Endodermal cell (in vitro differentiated cells): ENCODE measurements at places on chromosomes 4 and X. TPM values are rescaled to one million over a fixed set of nuclear protein-coding genes. Genes with fewer than 3 reads are reported as not detected.

- no peak for DNase-seq
Measured at GRCh38 chr4:8427761-8428287, 12.7 kb downstream of the ACOX3 start.

DNA sequence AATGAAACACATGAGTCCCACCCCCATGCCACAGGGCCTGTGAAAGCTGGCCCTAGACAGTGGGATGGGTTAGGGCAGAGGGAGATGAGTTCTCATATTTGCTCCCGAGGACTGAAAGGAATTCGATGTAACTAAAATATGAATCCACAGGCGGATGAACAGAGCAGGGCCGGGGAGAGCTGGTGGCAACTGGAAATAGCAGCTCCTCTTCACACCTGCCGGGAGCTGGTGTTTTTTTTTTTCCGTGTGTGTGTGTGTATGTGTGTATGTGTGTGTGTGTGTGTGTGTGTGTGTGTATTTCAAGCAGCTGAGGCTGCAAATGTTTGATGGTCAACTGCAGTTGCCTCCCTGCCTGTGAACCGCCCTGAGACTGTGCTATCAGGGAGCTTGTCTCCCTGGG lies 115.1 kb upstream of the PSAPL1 start:
- no peak for DNase-seq

DNA sequence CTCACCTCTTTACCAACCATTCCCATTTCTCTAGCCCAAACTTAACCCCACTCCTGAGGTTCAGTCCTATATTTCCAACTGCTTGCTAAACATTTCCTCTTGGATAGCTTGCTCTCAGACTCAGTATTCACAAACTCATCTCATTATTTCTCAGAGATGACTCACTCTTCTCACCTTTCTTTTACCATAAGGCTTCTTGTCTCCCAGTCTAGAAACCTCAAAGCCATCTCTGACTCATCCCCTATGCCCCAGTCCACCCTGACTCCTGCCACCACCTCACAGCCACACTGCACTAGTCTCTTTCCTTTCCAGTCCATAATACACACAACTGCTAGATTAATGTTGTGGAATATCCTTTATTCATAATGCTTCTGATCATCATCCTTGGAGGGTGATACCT lies 4.8 kb downstream of the FRMPD3 start:
- peak; percentile 56 for DNase-seq

GRCh38 chr4:173317004-173317403 lies 17.2 kb downstream of the HMGB2 start:
- DNase-seq, result peak; percentile 72

GRCh38 chr4:27357283-27357682 lies 496.6 kb downstream of the STIM2 start:
- DNase-seq, result no peak

DNA sequence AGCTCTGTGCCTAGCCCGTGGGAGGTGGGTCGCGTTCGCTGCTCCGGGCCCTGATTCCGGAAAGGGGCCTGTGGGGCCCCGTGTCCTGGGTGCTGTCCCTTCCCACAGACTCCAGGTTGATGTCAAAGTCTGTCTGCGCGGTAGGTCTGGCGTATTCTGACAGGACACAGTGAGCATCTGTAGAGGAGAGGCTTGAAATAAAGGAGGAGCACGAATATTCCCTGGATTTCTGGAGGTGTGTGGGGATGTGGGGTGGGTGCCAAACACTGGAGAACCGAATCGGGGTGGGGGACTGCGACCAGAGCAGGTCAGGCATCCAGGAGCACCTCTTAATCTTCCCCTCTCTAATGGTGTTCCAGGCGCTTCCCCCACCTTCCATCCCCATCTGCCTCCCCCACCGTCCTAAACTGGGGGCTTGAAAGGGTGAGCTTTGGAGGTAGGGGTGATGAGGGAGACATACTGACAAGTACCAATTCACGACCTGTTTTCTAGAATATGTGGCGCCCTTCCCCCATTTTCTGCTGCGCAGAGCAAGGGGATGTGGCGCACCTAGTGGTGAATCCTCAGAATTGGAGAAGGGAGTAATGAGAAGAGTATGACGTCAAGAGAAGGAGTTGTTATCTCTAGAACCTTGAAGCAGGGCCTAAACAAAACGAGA lies 877 bp downstream of the GPRASP1 start:
- peak; percentile 66 for DNase-seq

DNA sequence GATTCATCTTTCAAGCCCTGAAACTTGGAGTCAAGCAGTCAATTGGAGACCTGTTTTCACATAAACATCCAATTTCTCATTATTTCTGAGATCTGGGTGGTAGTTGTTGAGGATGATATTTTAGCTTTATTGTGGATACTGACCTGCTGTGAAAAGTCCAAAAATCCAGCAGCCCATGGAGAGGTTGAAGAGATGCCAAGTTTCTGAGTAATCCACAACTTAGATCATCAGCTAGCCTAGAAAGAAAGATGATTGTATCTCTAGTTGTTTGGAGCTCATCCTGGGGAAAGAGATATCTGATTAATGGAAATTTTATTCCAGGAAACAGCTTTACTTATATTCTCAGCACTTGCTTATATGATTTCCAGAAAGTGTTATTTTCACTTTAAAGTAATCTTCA lies 48.6 kb upstream of the DCX start:
- DNase-seq, result no peak

Gene ACOX3
- 146 to 154 TPM (median 147 TPM) in 3 replicates for total RNA-seq

Gene PF4V1
- total RNA-seq, result not detected in 2 replicates

Gene GYPA
- not detected in 2 replicates for total RNA-seq
